ENCODE measurements at places on chromosomes 2 and 18.

- DNase-seq, result no peak
Measured at GRCh38 chr2:179562330-179562885, 297.8 kb upstream of the SESTD1 start.

DNA sequence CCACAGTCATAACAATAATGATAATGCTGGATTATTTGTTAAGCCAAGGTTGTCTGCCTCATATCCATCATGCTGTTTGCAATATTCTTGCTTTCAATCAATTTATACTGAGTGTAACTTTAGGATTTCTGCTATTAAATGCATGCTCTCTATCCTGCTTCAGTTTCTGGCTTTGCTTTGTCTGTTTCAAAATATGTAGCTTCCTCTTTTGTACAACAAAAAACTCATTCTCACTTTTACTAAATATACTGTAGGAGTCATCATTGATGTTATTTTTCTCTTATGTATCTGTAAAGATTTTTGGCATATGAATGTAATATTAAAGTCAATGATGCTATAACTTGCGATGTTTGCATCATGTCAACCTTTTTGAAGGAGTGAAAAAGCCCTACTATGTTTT is 149.3 kb downstream of the GPD2 start:
- DNase-seq, result no peak

DNA sequence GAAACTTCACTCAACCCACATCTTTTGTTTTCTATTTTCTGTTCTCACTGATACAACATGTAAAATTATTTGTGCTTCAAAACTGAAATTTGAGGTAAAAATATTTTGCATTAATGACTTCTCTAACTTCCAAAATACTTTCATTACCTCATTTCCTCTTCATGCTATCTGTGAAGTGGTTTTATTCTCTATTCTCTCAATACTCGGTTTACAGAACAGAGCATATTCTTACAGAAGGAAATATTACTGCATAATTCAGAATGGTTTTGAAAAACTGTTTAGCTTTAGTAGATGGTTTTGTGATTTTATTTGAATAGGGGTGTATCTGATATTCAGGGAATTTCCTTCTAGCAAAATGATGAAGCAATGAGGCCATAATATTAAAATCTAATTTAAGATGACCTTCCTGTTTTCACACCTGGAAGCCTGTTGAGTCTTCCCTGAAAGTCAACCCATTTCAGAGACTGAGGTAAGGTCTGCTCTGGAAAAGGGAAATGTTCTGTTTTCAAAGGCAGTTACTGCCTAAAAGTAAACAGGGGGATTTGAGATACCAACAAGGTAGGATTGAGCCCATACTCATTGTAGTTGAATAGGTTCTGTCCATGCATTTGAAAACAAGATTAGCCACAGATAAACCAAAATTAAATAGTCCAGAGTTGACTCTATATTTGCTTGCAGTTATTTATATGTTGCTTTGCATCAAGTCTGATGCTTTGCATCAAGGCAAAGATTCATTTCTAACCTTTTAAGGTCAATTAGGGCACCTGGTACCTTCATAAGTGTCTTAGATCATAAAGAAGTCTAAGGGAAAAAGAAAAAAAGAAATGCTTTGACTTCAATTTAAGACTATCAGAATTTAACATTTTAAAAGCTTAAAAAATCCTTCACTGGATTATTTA is 50.8 kb upstream of the PEX13 start:
- no peak for DNase-seq

DNA sequence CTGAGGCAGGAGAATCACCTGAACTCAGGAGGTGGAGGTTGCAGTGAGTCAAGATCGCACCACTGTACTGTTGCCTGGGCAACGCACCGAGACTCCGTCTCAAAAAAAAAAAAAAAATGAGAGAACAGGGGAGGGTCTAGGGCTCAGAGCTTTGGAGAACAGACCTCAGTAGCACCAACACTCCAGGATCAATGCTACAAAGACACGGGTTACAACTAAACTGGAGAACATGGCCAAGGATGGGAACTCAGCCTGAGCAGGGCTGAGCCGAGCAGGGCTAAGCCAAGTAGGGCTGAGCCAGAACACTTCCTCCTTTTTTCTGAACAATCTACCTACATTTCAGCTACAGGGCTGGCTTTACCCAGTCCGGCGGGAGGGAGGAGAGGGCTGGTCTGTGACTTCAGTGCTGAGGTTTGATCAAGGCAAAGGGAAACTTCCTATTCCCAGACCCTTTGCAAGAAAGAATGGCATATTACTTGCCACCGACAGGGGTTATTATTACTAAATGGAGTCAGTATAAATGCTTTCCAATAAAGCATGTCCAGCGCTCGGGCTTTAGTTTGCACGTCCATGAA is 2.9 kb upstream of the CASP8 start:
- DNase-seq, result no peak

- no peak for DNase-seq
Measured at GRCh38 chr2:233165895-233166661, 85.4 kb upstream of the ATG16L1 start.

DNA sequence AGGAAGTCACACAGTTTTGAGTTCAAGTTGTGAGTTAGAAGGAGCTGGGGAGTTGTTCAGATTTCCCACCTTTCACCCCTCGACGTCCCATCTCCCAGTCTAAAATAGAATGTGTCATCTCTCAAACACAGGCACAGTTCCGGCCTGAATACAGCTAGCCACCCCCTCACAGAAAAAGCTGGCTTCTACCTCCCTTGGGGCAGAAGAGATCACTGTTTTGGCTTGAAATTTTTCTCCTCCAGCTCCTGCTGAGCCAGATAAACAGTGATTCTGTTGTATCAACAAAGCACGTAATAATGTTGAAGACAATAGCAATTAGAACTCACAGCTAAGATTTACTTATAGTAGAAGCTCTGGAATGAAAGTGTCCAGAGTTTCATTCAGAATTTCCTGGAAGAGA is 74.7 kb downstream of the KIAA2012 start:
- DNase-seq, result no peak

- no peak for DNase-seq
Measured at GRCh38 chr2:7612969-7613368, 695.8 kb downstream of the RNF144A start.

DNA sequence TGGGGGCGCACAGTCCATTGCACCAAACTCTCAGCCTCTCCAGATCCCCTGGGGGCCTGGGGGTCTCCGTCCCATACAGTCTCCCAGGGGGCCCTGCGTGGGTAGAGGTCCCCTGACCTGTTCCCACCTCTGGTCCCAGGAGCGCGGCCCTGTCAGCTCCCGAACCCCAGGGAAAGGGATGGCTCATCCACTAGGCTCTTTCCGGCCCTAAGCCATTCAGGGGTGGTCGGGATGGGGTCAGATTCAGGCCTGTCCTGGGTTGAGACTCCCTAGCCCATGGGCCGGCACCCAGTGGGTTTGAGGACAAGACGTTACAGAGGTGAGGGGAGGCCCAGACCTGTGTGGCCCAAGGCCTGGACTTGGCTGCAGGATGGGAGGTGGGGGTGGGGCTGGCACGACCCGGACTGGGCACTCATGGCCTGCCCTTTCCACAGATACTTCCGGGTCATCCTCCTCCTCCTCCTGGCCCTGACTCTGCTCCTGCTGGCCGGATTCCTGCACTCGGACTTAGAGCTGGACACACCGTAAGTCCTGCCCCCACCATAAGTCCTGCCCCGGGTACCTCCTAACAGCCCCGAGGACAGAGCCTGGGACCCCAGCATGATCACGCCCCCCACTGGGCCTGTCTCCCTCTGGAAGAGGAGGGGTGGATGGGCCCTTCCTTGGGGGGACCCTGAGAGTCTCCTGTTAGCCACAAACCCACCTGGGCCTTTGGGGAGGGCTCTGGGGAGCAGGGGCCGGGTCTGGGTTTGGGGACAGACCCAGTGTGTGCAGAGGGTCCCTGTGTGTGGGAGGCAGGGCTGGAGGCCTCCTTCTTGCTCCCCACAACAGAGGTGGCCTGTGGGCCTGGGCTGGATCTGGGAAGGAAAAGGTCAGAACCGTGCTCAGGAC is 10.1 kb upstream of the NEU4 start:
- no peak for DNase-seq

GRCh38 chr2:178455947-178456346 is 4.8 kb downstream of the PJVK start:
- DNase-seq, result no peak

DNA sequence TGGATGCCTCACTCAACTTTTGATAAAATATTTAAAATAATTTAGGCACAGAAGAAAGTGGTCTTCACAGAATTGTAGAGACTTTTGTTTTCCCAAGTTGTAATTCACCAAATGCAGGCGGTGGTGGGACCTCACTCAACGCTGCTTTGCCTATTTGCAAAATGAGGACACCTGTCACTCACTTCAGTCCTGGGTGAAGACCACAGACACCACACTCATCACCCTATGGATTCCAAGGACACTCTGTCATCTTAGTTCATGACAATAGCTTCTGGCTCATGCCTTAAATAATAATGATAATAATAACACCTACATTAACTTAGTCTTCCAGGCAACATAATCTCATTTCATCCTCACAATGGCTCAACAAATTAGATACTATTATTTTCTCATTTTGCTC is 234.4 kb downstream of the RNF152 start:
- no peak for DNase-seq

GRCh38 chr2:26318950-26319349 is 27.0 kb upstream of the SELENOI start:
- DNase-seq, result no peak

- DNase-seq, result no peak
Measured at GRCh38 chr18:34838669-34839068, 128.6 kb downstream of the DTNA start.

- no peak for DNase-seq
Measured at GRCh38 chr2:98037666-98038336, 42.1 kb upstream of the TMEM131 start.

DNA sequence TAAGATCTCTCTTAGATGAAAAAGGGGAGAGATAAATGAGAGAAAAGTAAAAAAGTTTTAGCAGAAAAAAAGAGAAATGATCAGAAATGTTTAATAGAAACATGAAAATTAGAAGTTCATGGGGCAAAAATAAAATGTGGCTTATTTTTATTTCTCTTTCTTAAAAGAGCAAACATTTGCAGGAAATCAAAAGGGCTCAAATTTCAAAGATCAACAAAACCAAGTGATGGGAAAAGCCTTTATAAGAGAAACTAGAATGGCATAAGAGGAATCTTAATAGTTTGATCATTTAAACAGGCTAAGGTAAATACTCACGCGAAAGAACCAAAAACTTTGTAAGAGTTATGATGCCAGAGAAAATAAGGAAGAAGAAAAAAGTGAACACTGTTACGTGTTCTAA is 23.3 kb upstream of the DAW1 start:
- DNase-seq, result no peak

- DNase-seq, result no peak
Measured at GRCh38 chr18:50628533-50628905, 68.6 kb downstream of the MAPK4 start.
